Stimulated activated CD4-positive, alpha-beta T cell treated with anti-CD3 and anti-CD28 coated beads, TNF-alpha, amount 100 ng/mL, for 48 hours (primary cell): ENCODE measurements at places on chromosomes 4 and X.

GRCh38 chr4:183211533-183211932, 108.5 kb downstream of the CLDN22 start:
- no peak for DNase-seq

GRCh38 chrX:95059909-95060308, 1385.9 kb downstream of the FAM133A start:
- no peak for DNase-seq

DNA sequence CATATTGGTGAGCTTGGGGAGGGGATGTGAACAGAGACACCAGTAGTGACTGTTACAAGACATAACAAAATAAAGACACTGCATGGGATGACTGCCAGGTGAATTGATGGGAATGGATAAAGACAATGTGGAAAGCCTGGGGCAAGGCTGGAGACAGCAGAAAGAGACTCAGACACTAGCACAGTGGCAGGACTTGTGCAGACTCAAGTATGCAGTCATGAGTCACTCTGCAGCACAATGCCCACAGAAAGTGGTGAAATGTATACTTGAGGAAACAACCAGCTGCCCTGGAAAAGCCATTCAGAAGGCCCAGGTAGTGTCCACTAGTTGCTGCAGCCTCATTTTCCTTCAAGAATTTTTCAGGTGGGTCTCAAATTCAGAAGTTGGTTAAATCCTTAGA, 452.3 kb downstream of the MID1IP1 start:
- no peak for DNase-seq

DNA sequence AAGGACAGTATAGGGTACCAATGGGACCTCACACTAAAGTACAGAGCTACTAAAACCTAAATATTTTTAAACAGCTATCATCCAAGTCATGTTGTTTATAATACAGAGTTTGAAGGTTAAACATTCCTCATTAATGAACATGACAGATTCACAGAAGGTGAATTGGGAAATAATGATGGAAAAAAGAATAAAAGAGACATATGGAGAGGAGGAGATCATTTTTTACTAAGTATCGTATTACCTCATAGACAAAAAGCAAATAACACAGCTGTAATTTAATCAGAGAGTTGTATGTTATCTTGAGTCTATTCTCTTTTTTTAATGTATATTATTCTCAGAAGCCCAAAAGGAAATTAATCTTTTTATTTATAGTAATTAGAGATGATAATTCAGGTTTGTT, 7.9 kb downstream of the PLK4 start:
- DNase-seq: no peak

GRCh38 chrX:130482871-130483270, 81.1 kb downstream of the RBMX2 start:
- no peak for DNase-seq

- no peak for DNase-seq
Observed at GRCh38 chr4:130172156-130172555, 1076.2 kb downstream of the C4orf33 start.

- no peak for DNase-seq
Observed at GRCh38 chrX:64894454-64895038, 81.7 kb downstream of the ZC4H2 start.

- no peak for DNase-seq
Observed at GRCh38 chr4:7347981-7348380, 86.7 kb downstream of the PSAPL1 start.

- DNase-seq: no peak
Observed at GRCh38 chr4:177508662-177509061, 66.4 kb upstream of the AGA start.
